Aorta (tissue), 5 donors: ENCODE measurements at places on chromosomes 2 and 18. TPM values are rescaled to one million over a fixed set of nuclear protein-coding genes. Genes with fewer than 3 reads are reported as not detected.

Gene PSTPIP2
- 10.6 TPM for total RNA-seq

Gene CYTIP
- total RNA-seq = 21.1 TPM

Gene RPRD1A
- 49.5 TPM for total RNA-seq

Gene TTC39C
- 21.2 TPM for total RNA-seq

Gene C2orf81
- 3.1 TPM for total RNA-seq

Gene DSC1
- not detected for total RNA-seq

Gene FKBP7
- 23.6 TPM for total RNA-seq

Gene HJURP
- total RNA-seq = 1.1 TPM

Gene INHA
- 0.51 TPM for total RNA-seq

Gene PXDN
- total RNA-seq = 109 TPM

Gene GCG
- total RNA-seq = not detected

Gene HOXD9
- 1.8 TPM for total RNA-seq

Gene SRD5A2
- total RNA-seq = not detected

Gene TRABD2A
- total RNA-seq = 1.1 TPM

Gene G6PC2
- total RNA-seq = not detected

Gene C2orf78
- not detected for total RNA-seq
